ENCODE measurements at places on chromosomes 4 and X.

DNA sequence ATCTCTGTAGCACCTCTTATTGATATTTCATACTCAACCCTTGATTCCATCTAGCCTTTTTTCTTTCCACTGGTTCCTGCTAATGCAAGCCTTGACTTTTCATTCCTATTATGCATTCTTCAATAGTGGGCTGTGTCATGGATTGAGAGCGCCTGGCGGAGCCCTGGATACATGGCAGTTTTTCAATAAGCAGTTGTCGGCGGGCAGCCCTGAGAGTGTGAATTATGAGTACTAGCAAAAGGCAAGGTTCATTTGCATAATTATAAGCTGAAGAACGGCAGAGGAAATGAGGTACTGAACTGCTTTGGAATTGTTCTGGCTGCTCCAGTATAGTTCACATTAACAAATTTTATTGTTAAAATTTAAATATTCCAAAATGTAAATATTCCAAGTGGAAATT, 339.7 kb upstream of the VCX start:
- no peak for DNase-seq

DNA sequence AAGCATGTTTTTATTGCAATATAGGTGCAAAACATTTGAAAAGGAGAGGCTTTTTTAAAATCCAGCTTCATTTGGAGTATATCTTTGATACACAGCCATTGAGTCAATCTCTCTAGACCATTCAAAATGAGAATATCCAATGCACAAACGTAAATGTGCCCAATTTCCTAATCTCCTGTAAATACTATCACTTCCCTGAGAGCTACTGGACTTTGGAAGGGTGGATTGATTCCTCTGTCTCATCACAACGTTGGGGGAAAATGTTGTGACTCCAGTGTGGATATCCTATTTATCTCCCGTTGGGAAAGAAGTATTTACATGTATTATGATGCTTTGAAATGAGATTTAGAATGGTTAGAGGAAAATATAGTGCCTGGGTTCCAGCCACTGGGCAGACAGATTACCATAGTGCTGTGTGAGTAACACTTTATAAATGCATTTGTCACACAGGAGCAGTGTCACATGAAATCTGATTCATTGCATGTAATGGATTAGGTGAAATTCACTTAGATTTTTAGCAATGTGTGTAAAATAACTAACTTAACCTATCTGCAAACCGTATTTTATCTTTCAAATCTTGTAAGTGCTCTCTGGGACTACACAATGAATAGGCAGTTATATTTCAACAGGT, 64.4 kb upstream of the VCX3A start:
- no peak for DNase-seq

- DNase-seq: no peak
Observed at GRCh38 chrX:148535639-148536038, 35.2 kb downstream of the AFF2 start.

DNA sequence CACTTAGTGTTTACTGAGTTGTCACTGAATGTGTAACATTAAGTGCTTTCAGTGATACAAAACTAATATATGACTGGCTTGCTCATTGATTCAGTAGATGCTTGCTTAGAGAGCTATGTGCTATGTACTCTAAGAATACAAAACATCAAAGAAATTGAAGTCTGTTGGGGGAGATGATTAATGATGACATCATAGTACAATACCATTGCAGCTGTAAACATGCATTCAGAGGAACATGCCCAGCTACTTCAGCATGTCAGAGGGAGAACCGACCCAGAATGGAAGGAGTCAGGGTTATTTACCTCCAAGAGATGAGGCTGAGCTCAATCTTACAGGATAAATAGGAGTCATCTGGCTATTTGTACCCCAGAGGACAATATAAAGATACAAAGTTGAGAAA, 290.8 kb downstream of the TENM3 start:
- no peak for DNase-seq

DNA sequence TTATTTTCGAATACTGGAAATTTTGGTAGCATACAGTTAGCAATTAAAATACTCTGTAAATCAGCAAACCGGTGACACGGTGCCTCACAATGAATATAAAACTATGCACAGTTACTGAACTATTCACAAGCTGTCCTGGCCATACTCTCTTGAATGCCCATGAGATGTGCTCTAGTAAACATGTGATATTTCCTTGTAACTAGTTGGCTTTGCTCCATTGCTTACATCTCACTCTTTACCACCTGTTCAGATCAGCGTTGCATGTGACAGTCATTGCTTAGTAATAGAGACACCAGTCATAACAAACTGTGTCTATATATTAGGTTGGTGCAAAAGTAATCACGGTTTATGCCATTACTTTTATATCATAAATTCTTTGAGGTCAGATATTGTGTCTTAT, 897.9 kb upstream of the FTHL17 start:
- DNase-seq: no peak

DNA sequence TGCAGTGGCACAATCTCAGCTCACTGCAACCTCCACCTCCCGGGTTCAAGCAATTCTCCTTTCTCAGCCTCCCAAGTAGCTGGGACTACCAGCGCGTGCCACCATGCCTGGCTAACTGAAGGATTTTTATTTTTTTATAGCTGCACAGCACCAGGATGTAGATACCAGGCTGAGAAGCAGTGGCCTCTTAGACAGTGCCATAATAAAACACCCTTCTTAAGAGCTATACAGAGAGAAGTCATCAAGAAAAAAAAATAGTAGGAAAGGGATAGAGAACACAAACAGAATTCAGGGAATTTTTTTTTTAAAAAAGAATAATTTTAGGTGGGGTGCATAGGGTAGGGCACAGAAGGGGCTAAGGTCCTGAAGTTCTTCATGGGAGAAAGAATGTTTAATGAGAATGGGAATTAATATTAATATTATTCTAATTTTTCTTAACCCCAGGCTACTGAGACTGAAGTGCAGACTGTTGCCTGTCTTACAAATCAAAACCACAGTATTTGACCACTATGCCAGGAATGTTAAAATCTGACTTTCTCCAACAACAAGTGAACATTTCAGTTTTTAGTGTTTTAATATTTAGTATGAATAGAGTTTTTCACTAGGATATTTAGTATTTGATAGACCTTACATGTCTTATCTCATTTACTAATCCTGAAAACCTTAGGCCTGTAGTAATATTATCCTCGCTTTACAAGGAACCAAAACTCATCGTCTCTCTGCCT, 146.7 kb downstream of the KCNIP4 start:
- no peak for DNase-seq

DNA sequence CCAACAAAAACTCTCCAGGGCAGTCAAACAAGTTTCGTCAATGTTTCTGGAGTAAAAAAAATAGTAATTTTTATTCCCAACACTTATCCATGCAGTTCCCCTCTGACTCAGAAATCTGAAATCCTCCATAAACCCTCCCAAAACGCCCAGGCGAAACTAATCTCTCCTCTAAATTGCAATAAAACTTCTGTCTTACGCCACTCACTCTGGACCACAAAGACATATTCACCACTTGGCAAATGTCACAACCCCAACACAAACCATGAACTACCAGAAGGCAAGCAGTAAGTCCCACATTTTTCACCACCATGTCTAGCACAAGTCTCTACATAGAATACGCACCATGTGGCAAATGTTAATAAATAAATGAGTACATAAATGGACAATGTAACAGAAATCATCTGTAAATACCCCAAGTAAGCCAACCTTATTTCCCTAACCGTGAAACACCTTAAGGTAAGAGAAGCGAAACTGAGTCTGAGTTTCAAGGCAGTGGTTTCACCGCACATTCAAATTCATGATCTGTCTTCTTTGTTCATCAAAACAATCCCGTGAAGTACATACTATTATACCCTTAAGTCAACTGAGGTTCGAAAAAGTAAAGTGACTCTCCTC, 1.6 kb downstream of the PAPSS1 start:
- DNase-seq: peak; percentile 36

- no peak for DNase-seq
Observed at GRCh38 chrX:39425124-39425806, 624.0 kb downstream of the MID1IP1 start.

- DNase-seq: no peak
Observed at GRCh38 chrX:118552121-118552900, 56.7 kb downstream of the DOCK11 start.

DNA sequence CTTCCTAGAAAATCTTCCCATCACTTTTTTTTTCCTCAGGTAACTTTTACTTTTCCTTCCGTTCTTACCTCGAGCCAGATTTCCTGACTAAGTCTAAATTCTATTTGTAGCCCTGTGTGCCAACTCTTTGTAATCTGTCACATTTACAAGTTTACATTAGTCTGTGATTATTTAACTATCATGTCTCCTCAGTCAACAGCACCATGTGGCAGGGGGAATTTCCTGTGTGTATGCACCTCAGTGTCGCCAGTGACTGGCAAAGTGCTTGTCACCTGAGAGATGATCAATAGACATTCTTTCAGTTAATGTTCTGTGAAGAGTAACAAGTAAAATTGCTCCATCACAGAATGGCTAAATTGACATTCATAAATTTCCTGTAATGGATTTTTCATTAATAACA, 468.5 kb downstream of the PDGFC start:
- no peak for DNase-seq

GRCh38 chr4:54067166-54067565, 2.8 kb upstream of the CHIC2 start:
- DNase-seq: no peak

DNA sequence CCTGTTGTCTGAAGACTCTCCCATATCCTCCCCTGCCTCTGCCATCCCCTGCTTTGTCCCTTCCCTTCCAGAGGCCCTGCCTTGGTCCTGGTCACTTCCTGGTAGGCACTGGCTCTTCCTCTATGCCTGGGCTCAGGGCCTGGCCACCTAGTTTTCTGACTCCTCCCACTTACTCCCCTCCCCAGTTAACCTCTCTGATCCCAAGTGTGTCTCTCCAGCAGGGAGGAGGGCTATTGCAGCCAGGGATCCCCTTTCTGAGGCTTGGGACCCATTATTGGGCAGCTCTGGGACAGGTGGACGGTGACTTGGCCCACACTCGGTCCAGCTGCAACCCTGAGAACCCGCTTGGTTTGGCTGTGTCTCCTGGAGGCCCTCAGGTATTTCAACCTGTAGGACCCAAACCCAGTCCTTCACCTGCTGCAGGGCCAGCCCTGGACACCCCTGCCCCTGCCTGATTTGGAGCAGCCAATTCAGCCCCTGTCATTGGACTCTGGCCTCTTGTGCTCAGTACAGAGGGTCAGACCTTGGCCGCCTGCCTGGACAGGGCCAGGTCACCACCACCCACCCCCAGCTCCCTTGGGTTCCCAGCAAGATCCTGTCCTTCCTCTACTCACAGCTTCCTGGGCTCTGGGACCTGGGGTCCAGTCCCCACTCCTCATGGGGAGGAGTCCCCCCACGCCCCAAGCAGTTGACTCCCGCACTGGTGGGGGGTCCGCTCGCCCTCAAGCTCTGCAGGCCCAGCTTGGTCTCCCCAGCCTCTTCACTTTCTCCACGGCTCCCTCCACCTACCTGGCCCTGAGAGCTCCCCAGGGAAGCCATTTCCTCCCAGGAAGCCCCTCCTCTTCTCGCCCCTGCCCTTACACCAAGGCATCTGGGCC, 1.1 kb upstream of the SH3BP2 start:
- no peak for DNase-seq

DNA sequence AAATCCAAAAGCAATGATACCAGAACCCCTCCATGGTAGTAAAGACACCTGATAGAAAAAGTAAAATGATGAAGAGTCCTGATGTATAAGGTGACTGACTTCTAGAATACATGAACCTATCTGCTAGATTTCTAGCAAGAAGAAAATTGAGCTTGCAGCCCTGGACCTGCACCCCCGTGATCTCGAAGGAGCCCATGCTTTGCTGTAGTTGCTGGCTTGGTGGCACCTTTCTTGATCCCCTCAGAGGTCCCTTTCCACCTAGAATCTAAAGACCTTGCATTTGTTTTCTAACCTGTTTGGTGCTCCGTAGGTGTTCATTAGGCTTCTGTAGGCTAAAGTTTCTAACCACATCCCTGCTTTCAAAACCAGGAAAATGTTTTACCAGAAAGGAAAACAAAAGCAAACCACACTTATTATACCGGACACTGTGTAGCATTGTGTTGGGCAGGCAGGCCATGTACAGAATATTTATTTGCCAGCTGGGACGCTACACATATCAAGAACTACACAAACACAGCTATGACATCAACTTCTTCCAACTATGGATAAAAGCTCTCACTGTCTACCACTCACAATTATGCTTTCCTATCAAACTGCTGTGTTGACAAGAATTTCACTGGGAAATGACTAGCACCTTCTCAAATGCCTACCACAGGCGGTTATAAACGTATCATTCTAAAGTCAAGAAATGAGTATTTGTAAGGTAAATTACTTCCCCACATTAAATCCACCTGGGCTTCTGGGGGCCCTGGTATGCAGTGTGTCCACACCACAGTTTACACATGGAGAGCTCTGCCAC, 316.2 kb downstream of the UNC5C start:
- no peak for DNase-seq

DNA sequence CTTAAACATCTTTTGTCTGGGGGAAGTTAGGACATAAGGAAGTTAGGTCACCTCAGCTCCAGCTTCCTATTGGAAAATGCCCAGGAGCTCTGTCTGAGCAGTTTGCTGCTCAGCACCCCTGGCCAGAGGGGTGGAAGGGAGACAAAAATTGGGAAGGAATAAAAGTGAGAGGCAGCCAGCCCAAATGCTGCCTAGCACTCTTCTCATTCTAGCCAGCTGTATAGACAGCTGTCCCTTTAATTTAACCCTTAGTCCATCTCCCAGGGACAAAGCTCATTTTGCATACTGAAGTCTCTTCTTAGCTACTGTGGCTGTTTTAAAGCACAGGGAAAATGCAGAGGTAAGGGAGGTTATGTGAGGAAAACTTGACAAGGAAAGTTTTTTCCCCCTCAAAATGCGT, 89.5 kb upstream of the CITED1 start:
- DNase-seq: no peak

- peak; percentile 57 for DNase-seq
Observed at GRCh38 chr4:139858436-139859205, 193.0 kb downstream of the MGST2 start.

DNA sequence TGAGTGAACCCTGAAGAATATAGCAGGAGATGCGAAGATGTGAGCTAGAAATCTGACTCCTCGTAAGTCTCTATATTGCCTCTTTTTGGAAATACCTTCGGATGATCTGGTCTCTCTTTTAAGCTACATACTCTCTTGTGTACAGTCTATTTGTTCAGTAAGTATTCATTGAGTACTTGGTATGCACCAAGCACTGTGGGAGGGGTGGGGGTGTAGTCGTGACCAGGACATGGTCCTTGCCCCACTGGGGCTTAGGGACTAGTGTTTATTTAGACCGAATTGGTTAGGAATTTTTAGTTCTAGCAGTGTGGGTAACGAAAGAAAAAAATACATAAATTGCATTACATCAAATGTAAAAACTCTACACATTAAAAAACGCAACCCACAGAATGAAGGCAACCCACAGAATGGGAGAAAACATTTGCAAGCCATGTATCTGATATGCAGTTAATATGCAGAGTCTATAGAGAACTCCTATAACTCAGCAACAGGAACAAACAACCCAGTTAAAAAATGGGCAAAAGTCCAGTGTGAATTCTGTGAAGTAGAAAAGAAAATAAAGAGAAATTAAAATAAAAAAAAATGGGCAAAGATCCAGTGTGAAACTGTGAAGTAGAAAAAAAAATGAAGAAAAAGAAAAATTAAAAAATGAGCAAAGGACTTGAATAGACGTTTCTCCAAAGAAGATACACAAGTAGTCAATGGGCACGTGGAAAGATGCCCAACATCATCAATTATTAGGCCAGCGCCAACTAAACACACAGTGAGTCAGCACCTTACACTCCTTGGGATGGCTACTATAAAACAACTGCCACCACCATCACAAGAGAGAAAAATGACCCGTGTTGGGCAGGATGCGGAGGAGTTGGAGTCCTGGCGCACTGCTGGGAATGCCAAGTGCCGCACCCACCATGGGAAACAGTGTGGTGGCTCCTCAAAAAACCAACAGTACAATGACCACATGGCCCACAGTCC, 43.8 kb downstream of the RGS12 start:
- DNase-seq: no peak

- peak; percentile 50 for DNase-seq
Observed at GRCh38 chr4:146029939-146030710, 91.5 kb upstream of the ZNF827 start.

Data from GM06990 (cell line).